CD4-positive, alpha-beta T cell treated with Interleukin-12 subunit alpha and Interleukin-12 subunit beta, for 1 hour (primary cell): ENCODE measurements at places on chromosomes 7 and 10.

- no peak for DNase-seq
Observed at GRCh38 chr10:100014071-100014762, 4.5 kb upstream of the DNMBP start.

DNA sequence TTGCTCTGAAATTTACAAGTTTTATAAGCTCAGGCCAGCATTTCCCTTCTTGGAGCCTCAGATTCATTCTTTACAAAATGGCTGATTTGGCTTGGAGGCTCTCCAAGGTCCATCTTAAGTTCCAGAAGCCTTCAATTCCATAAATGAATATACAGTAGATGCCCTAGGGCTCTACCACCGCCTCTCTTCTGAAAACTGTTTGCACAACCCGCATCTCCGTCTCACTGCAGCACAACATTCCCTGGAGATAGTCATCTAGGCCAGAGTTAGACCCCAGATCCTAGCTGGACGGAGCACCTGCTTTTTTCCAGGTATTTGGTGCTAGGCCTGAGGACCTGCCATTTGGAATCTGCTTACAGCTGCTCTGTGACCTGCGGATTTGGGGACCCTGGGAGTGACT, 50.5 kb upstream of the NRP1 start:
- DNase-seq: no peak

- no peak for DNase-seq
Observed at GRCh38 chr10:88886557-88886956, 6.5 kb downstream of the STAMBPL1 start.

GRCh38 chr7:114949231-114949630, 27.3 kb downstream of the MDFIC start:
- no peak for DNase-seq

DNA sequence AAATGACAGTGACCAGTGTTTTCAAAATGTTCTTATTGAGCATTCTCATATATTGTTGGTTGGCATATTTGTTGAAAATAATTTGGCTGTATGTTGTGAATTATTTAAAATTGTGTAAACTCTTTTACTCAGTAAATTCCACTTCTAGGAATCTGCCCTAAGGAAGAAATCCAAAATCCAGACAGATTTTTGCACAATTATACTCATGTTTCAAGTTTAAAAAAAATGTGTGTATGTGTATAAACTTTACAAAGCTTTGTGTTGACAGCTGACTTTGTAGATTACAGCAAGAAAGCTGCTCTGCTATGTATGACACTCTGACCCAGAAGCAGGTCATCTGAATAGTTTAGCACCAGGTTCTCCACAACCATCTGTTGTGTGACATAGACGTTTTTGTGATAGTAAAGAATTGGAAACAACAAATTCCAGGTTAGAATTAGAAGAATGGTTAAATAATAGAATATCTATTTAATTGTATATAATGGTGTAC, 21.6 kb downstream of the KIFBP start:
- no peak for DNase-seq

GRCh38 chr7:68461430-68461829, 1136.8 kb upstream of the AUTS2 start:
- DNase-seq: no peak

GRCh38 chr7:3682028-3682710, 381.1 kb downstream of the SDK1 start:
- no peak for DNase-seq

DNA sequence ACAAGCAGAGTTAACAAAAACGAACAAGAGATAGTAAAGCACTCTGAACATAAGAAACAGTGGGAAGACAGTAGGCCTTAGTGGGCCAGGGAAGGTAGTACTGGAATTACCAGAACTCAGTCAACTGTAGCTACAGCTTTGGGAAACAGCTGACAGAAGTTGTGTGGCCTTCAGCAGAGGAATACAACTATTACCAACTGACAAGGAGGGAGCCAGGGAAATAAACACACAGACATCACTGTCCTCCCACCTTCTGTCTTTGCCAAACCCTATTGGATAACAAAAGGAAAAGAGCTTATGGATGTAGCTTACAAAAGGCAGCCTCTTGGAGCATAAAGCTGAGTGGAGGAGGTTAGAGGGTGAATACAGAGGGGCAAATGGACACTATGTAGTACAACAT, 15.4 kb downstream of the MICU1 start:
- DNase-seq: no peak

DNA sequence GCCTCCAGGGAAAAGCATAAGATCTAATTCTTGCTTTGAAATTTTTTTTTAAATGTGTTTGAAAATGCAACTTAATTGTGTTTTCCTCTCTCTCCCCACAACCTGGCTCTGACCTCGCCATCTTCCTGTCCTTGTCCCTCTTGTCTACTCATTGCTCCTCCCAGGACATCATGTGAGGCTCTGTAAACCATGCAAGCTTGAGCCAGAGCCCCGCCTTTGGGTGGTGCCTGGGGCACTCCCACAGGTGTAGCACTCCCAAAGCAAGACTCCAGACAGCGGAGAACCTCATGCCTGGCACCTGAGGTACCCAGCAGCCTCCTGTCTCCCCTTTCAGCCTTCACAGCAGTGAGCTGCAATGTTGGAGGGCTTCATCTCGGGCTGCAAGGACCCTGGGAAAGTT, 9.8 kb upstream of the CDHR1 start:
- DNase-seq: no peak

GRCh38 chr10:4144817-4145216, 359.8 kb upstream of the KLF6 start:
- no peak for DNase-seq

GRCh38 chr10:102819054-102819453, 18.2 kb downstream of the CYP17A1 start:
- DNase-seq: peak; percentile 6

- no peak for DNase-seq
Observed at GRCh38 chr10:24414597-24414996, 205.7 kb downstream of the KIAA1217 start.

DNA sequence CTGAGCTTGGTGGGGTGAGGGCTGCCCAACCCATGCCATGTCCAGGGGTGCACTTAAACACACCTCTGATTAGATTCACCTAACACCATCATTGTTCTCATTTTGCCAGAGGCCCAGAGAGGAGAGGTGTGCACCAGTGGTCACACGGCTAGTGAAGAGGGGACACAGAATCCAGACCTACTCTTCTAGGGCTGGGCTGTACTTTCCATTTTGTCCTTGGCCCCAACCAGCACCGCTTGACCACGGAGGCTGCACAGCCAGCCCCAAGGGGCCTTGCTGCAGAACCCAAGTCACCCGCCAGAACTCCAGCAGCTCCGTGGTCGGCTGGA, 246 bp upstream of the WDFY4 start:
- DNase-seq: no peak

DNA sequence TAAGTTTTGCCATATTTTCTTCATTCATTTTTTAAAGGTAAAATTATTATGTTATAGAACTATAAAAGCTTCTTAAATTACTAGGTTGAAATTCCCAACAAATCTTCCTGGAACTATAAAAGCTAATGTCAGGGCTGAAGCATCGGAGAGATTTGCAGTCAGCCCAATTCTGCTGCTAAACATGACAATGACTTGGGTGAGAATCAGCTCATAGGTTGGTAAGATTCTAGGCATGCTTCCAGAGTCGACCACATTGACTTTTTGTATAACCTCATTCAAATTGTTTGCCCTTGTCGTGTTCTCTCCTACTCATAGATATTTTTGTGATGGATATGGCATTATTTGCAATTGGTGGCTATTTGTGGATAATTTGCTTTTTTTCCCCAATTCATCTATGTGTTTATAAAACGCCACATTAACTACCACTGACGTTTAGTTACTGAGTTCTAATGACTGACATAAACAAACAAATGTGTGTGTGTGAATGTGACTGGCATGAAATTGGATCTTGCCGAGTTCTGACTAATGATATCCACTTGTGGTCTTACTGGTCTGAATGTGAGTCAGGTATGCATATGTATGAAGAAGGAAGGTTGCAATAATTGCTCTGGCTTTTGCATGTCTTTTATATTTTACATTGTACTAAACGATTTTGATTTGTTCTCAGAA, 579.8 kb downstream of the PARD3 start:
- no peak for DNase-seq

DNA sequence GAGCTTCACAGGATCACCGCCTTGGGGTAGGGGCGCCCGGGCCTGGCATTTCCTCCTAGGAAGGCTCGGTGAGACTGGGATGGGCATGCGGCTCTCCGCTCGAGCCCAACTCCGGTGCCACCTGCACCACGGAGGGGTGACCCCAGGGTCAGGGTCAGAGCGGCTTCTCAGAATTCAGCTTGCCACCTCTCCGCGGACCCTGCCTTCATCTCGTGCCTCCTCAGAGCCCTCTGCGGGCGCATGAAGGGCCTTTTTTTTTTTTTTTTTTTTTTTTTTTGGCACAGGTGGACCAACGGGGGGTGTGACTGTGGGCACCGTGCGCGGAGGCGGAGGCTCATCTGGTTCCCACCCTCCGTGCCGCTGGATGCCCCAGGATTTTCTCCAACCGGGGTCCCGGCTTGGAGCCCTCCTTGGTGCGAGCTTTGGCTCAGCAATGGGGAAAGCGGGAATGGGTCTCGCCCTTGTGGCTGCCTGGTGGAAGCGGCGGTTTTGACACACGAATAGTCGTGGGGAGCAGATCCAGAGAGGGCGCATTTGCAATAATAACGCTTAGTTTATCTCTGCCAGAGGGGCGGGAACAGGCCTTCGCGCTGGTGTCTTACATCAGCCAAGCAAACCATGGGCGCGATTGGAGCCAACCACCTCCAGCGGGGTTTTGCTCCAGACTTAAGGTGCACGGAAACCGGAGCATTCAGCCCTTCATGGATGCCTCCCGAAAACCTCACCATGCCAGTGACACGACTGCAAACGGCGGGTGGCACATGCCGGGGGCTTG, 5.0 kb upstream of the TNRC18 start:
- DNase-seq: no peak

- peak; percentile 98 for DNase-seq
Observed at GRCh38 chr10:101353692-101354327, at the start of gene BTRC. Gene BTRC, plus strand, starts transcription at chr10:101354165. Its CDS starts 16 bp downstream, at chr10:101354181.

DNA sequence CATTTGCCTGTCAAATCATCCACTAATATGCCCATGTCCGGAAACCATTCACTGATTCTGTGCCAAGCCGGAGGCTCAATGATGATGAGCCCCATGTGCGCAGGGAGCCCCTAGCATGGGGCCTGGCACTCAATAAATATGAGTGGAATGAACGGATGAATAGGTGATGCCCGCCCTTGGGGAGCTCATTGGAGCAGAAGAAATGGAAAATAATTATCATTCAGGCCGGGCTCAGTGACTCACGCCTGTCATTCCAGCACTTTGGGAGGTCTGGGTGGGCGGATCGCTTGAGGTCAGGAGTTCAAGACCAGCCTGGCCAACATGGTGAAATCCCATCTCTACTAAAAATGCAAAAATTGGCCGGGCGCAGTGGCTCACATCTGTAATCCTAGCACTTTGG, 11.0 kb downstream of the RHBDD2 start:
- DNase-seq: no peak

DNA sequence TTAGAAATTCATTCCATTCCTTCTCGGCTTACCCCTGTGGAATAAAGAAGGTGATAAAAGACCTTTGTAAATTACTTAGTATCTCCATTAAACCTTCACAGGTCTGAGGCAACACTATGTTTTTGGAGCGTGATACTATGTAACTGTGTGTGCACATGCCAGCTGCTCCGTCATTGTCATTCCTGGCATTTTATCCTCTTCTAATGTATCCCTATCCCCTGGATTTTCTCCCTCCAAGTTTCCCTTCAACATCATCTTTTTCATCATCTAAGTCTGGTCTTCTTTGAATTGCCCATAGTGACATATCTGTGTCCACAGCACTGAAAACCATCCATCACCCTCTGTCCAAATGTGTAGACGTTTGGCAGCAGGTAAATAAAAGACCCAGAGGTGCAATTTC, 125.7 kb downstream of the TEX36 start:
- DNase-seq: no peak

DNA sequence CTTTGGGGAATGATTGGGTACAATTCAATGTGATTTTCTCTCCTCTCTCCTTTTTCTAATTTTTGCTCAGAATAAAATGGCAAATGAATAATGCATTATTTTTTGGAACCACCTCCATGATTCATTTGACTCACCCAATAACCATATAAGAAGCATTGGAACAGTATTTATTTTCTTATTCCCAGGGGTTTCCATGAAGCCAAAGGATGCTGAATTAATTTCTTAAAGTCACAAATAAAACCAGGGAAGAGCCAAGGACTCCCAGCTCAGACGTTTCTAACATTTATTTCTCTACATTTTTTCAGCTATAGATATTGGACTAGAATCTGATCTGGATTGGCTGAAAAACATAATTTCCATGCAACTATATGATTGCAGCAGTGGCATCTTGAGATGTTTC, 735.2 kb upstream of the ANKRD30A start:
- no peak for DNase-seq

DNA sequence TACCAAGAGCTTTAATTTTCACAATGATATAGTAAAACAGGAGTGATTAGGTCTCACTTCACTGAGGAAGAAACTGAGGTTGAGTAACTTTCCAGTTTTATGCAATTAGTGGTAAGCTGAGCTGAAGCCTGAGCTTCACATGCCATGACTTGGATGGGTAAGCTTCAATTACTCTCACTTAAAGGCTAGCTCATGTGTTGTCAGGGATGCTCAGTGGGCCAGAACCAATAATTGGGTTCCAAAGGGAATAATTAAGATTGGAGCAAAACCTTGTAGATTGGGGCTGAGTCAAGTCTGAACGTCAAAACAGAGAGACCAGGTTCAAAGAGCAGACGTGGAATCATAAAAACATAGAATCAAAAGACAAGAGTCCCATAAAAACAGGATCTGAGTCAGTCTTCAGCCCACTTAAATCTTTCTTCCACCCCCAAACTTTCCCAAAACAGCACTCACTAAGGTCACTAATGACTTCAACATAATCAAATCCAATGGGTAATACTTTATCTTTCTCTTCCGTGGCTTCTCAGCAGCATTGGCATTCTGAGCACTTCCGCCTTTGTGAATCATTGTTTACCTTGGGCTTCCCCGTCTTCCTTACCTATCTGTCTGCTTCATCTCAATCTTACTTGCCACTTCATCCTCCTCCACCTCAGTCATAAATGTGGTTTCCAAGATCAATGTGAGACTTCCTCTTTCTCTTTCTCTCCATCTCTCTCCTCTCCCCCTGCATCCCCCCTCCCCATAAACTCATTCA, 23.0 kb upstream of the EGFR start:
- DNase-seq: peak; percentile 9

DNA sequence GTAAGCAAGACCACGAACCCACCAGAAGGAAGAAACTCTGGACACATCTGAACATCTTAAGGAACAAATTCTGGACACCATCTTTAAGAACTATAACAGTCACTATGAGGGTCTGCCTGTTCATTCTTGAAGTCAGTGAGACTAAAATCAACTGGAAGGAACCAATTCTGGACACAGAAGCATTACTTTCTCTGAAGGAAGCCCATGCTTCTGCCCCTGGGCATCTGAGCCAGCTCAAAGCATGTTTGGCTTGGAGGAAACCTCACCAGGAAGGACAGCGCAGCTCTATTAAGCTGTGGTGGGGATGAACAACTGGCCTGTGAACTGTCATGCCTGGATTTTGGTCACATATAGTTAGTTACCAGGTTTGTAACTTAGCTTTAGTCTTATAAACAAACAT, 132.4 kb upstream of the GDF10 start:
- no peak for DNase-seq
